ENCODE measurements at places on chromosomes 12 and 14.
A peak's percentile ranks its signal among the peaks of the same experiment; 100 is the strongest.

DNA sequence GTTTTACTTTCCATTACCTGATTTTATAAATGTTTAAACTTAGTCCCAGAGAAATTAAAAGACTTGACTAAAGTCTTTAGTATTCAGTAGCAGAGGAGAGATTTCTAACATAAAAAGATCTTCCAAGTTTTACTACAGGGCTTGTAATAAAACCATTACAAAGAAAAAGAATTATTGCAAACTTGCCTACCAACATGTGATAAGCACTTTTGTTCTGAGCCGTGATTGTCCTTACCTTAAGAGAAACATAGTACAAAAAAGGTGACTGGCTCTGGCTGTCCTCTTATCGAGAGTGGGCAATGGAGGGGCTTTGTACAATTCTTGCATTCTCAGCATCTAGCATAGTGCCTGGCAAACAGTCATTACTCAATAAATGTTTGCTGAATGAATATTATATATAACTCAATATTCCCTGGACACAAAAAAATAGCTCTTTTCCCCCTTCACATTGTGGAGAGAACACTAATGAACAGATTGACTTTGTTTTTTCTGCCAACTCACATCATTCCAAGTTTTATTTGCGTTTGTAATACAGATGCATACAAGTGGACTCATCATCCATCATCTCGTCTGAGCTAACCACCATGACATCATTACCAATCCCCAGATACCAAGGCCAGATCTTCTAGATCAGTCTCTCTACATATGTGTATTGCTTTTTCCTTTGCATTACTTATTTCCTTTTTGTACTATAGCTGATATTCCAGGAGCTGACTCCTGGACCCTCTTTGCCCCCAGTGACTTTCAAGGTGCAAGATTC lies 192.8 kb upstream of the EEA1 start:
- DNase-seq = no peak

DNA sequence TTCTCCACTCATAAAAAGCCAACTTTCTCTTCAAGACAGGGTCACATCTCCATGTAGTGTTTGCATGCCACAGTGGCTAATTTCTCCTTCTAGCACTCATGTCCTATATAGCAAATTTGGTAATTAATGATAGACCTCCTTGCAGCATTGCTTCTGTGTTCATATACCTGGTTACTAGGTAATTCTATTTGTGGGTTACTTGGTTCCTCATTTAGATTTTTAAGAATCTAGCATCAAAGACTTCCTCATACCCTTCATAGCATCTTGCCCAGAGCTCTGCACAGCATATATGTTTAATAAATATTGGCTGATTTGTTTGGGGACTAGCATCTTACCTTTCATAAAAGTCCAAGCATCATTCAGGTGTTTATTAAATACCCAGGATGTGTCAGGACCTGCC lies 152.1 kb downstream of the DUSP6 start:
- no peak for DNase-seq

- DNase-seq = no peak
Observed at GRCh38 chr14:68463705-68464374, 329.0 kb downstream of the ZFP36L1 start.

GRCh38 chr14:99393059-99393655 lies 87.5 kb downstream of the SETD3 start:
- DNase-seq = no peak

GRCh38 chr12:32754111-32754510 lies 1.6 kb downstream of the YARS2 start:
- no peak for DNase-seq

DNA sequence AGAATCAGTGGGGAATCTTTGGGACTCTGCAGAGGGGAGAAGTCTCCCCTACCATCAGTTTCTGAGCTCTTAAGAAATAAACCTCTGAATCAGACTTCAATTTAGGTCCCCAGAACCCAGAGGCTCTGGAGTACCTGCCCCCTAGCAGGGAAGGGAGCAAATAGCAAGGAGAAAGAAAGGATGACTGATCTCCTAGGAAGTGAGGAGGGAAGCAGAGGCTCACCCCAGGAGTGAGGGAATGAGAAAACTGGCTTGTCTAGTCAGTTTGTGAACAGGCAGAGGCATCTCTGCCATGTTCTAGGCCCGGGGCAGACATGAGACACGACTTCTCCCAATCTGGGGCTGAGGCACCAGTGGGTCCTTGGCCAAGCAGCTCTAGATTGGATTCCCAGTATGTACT lies 24.3 kb upstream of the SMUG1 start:
- DNase-seq = no peak

GRCh38 chr14:105711044-105711620 lies 184.7 kb downstream of the TMEM121 start:
- DNase-seq = no peak

DNA sequence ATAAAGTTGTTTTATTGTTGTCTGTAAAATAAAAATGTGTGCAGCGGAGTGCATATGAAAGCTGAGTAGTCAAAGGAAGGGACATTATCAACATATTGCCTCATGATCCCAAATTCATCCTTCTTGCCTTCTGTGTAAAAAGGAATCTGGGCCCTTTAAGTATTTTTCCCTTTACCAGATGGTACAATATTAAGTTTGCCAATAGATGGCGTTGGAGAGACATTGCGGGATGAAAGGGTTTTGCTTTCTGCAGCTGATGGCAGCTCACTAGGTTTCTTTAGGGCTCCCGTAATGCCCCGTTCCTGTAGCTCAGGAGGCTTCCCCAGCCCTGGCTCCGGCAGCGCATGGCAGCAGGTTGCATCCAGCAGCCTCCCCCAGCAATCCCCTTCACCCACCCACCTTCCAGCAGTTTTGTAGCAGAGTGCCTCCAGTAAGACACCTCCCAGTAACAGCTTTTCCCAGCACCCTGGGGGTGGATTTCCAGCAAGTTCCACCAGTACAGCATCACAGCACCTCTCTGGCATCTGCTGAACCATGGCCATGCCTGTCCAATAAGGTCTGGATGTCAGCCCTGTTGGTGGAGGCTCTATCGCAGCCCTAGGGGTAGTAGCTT lies 354.4 kb downstream of the MED13L start:
- DNase-seq = no peak

DNA sequence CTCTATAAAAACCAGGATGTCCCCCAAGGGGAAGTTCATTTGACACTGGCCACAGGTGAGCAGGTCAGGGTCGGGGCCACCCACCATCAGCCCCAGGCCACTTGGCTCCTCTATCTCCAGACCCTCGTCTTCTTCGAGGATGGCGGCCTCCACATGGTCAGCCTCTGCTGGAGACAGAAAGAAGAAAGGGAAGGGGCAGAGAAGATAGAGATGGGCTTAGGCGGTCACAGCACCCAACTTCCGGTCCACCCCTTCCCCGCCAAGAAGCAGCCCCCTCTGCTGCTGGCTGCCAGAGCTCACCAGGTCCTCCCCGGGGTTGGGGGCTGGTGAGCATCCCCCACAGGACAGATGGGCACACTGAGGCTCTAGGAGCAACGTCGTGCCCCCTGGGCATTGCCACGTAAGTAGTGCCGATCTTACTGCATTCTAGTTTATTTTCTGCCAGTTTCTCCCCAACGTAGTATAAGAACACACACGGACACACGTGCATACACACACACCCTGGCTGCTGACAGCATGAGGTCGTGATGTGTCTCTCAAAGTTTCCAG lies 14.2 kb downstream of the BCL11B start:
- no peak for DNase-seq

DNA sequence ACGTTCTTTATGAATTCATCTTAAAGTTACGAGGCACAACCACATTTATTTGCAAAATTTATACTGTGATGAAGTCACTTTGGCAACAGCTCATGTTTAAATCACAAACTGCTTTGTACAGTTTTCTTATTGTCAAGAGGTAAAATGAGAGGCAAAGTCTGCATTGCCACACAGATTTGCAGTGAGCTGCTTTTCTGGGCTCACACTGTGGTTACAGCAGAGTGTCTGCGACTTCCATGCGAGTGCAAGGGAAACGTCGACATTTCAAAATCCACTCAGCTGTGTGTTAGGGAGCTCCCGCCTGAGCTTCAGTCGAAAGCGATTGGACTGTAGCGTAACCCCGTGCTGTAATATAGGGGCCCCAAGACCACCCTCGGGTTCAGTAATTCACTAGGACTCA lies 13.0 kb downstream of the MTA1 start:
- DNase-seq = no peak

GRCh38 chr12:21843795-21844194 lies 69.3 kb upstream of the KCNJ8 start:
- DNase-seq = no peak

DNA sequence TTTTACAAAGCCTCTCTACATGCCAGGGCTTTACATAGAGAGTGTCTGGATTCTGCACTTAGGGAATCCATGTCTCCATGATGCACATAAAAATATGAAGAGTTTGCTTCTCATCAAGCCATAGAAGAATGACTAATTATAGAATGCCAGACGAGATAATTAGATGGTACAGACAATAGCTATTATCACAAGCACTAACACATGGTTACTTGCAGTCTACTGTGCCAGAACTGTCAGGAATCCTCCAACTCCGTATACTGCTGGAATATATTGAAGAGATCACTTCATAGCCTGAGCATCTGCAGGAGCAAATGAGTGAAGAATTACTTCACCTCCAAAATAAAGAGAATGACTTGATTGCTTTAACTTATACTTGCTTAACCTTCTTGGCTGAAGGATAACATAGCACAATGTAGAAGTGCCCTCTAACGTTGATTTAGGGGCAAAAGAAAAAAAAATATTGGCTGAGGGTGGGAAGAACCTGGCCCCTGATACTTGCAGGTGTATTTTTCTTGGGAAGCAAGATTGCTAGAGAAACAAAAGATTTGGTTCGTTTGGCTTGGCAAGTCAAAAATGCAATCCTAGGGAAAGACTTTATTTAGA lies 272.8 kb upstream of the FAR2 start:
- no peak for DNase-seq

DNA sequence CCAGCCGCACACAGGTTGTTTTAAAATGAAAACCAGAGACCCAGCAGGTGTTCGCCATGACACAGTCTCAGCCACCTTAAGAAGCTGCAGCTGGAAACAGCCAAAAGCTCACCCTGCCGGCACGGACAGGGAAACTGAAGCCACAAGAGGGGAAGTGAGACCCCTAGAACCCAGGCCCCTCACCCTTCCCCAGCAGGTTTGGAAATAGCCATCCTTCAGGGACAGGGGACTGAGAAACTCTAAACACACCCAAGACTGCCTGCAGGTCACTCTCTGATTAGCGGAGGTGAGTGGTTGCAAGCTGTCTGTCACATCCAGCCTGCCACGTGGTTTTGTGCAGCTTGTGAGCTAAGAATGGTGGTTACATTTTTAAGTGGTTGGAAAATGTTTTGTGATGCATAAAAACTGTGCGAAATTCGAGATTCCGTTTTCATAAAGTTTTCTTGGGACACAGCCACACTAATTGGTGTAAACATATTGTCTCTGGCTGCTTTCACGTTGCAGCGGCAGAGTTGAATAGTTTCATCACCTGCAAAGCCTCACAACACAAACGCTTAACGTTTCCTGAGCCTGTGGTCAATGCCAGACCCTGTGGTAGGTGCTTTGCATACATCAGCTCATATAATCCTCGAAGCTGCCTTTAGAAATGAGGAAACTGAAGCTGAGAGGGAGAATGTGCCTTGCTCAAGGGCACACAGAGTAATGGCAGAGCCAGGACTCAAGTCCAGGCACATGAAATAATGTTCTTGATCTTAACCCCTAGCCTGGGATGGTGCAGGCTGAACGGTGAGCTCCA lies 1.7 kb upstream of the SELPLG start:
- peak; percentile 86 for DNase-seq

- peak; percentile 70 for DNase-seq
Observed at GRCh38 chr12:49838973-49839633, 3.8 kb downstream of the BCDIN3D start.

- no peak for DNase-seq
Observed at GRCh38 chr14:24171422-24172260, at the start of gene REC8. TSS of gene REC8 (plus strand) at chr14:24172080. CDS start at chr14:24172553, 473 bp downstream.

- DNase-seq = no peak
Observed at GRCh38 chr12:67925552-67925951, 63.7 kb upstream of the IFNG-AS1 start.

DNA sequence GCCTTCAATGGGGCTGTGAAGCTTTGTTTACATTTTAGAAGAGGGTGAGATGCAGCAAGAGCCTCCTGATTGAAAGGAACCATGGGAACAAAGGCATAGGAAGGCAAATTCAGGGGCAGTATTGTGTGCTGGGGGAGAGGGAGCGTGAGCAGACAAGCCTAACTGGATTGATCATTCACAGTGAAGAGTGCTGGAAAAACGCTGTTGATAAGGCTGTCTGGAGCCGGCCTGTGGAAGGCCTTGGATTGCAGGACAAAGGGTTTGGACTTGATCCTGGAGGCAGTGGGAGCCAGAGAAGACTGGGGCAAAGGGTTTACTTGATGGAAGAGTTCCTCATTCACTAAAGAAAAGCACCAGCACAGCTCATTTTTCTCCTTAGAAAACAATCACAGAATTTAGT lies 160.5 kb downstream of the PAH start:
- no peak for DNase-seq

- DNase-seq = no peak
Observed at GRCh38 chr14:90416720-90417119, 19.9 kb downstream of the CALM1 start.

DNA sequence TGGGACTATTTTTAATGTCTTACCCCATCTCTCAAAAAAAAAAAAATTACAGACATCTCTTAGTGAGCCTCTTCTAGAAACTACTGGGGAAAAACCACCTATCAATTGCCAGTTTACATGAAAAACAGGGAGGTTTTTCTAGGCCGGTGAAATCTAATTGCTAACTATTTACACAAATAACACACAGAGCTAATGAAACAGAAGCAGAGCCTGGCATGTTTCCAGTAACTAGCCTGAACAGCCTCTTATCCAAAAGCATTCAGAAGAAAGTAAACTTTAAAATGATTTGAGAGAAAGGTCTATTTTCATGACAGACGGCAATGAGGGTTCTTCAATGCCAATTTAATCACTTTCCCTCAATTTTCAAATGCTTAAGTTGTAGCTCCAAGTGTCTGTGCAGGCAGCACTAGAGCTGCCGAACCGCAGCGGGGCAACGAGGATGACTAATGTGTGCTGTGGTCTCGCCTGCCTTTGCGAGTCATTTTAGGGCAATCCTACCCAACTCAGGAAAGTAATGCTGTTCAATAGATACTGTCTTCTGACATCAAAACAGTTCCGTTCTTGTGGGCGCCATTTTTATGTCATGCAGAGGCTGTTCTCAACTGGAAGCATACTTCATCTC lies 84.6 kb downstream of the SETD3 start:
- no peak for DNase-seq

GRCh38 chr12:25495331-25496097 lies 57.6 kb downstream of the LMNTD1 start:
- DNase-seq = no peak

GRCh38 chr12:61037792-61038191 lies 1222.4 kb upstream of the USP15 start:
- no peak for DNase-seq

DNA sequence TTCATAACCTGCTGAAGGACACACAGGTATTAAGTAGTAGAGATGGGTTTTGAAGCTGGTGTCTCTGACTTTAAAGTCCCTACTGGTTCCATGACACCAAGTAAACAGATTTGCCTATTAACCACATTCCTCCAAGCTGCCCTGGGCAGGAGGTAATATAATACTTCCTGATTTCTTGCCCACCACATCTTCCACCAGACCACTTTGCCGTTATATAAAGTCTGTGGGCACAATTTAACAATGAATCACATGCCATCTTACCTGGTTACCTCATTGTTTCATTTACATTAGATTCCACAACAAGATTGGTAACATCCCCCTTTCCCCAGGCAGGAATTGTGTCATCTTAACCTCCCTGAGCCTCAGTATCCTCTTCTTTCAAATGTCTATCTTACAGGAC lies 900 bp upstream of the LRRC23 start:
- no peak for DNase-seq

GRCh38 chr12:47903151-47903611 lies 1.6 kb downstream of the VDR start:
- DNase-seq = no peak

GRCh38 chr12:96495155-96495554 lies 5.8 kb downstream of the CFAP54 start:
- DNase-seq = no peak
